ENCODE measurements at places on chromosomes 5 and 9. TPM values are rescaled to one million over a fixed set of nuclear protein-coding genes. Genes with fewer than 3 reads are reported as not detected.
A peak's percentile ranks its signal among the peaks of the same experiment; 100 is the strongest.

DNA sequence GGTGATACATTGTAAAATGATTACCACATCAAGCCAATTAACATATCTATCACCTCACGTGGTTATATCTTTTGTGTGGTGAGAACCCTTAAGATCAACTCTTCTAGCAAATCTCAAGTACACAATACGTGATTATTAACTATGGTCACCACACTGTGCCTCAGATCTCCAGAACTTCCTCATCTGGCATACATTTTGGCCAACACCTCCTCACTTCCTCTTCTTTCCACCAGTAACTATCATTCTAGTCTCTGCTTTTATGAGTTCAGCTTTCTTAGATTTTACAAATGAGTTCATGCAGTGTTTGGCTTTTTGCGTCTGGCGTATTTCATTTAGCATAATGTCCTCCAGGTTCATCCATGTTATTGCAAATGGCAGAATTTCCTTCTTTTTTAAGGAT is 35.8 kb downstream of the PRKACG start:
- DNase-seq = no peak
- no peaks in the 10 kb centered on the region for H3K4me1 ChIP-seq
- no peaks in the 10 kb centered on the region for H3K36me3 ChIP-seq
- no peak overlapping the region for H3K27ac ChIP-seq
- no peaks in the 10 kb centered on the region for H3K27me3 ChIP-seq
- no peak overlapping the region for H3K4me3 ChIP-seq

GRCh38 chr5:147767048-147767447 is 15.5 kb downstream of the JAKMIP2 start:
- H3K36me3 ChIP-seq = no peaks in the 10 kb centered on the region
- no peaks in the 10 kb centered on the region for H3K4me1 ChIP-seq
- DNase-seq = no peak
- no peak overlapping the region for H3K27ac ChIP-seq

DNA sequence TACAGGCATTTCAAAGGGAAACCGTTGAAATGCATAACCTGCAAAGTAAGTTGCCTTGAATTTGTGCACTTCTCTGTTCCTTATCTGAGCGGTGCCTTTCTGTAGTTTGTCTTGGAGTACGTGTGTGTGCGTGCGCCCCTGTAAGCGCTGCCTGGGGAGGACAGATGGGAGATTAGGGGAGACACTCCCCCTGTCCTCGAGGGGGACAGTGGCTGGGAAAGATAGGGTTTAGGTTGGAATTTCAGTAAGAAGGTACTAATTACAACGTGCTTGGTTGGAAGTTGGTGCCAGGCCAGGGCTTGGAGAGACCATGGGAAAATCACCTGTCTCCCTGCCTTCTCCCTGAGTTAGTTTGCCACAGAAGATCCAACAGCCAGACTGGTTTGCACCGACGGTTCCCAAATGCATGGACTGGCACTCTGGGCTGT is 73.2 kb downstream of the PIK3R1 start:
- H3K4me1 ChIP-seq = peaks cover 23% of the 10 kb centered on the region
- H3K27ac ChIP-seq = peak overlapping the region; percentile 93
- H3K27me3 ChIP-seq = no peaks in the 10 kb centered on the region
- H3K4me3 ChIP-seq = peak overlapping the region; percentile 74

GRCh38 chr5:92760550-92760949 is 820.5 kb downstream of the NR2F1-AS1 start:
- H3K4me3 ChIP-seq = no peak overlapping the region
- DNase-seq = no peak
- no peaks in the 10 kb centered on the region for H3K36me3 ChIP-seq
- no peaks in the 10 kb centered on the region for H3K27me3 ChIP-seq

GRCh38 chr5:16013334-16014065 is 166.1 kb downstream of the MARCHF11 start:
- no peak for DNase-seq
- no peak overlapping the region for H3K27ac ChIP-seq

GRCh38 chr9:20286969-20287368 is 335.3 kb downstream of the MLLT3 start:
- H3K27ac ChIP-seq = no peak overlapping the region
- no peaks in the 10 kb centered on the region for H3K27me3 ChIP-seq
- no peak for DNase-seq
- H3K4me1 ChIP-seq = no peaks in the 10 kb centered on the region
- no peak overlapping the region for H3K4me3 ChIP-seq

GRCh38 chr5:132779961-132780360 is 2.9 kb upstream of the SEPTIN8 start:
- no peak overlapping the region for H3K27ac ChIP-seq
- no peak overlapping the region for H3K4me3 ChIP-seq
- no peaks in the 10 kb centered on the region for H3K27me3 ChIP-seq
- peaks cover 12% of the 10 kb centered on the region for H3K4me1 ChIP-seq

- no peaks in the 10 kb centered on the region for H3K36me3 ChIP-seq
- no peak for DNase-seq
- H3K27me3 ChIP-seq = peaks cover 2% of the 10 kb centered on the region
- no peak overlapping the region for H3K4me3 ChIP-seq
- H3K27ac ChIP-seq = no peak overlapping the region
- H3K4me1 ChIP-seq = no peaks in the 10 kb centered on the region
Observed at GRCh38 chr9:107466826-107467225, 22.7 kb downstream of the KLF4 start.

DNA sequence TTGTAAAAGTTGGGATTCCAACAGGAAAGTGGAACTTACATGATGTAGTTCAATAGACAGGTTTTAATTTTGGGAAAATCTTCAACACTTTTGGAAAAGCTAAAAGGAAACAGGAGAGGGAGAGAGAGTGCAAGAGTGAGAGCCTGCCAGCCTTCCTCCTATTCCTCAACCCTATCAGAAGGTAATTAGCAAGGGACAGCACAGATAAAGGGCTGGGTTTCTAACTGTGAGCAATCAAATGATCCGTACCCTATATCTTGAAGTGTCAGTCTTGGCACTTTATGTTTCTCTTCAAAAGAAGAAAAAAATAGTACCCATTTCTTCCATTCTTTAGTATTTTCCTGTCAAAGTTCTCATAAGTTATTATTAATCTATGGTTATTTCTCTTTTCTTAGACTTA is 79.4 kb downstream of the FER start:
- H3K27me3 ChIP-seq = no peaks in the 10 kb centered on the region
- no peaks in the 10 kb centered on the region for H3K4me1 ChIP-seq
- DNase-seq = no peak
- no peak overlapping the region for H3K27ac ChIP-seq
- no peak overlapping the region for H3K4me3 ChIP-seq

- H3K27me3 ChIP-seq = no peaks in the 10 kb centered on the region
- no peak for DNase-seq
- no peaks in the 10 kb centered on the region for H3K36me3 ChIP-seq
- H3K4me3 ChIP-seq = peak overlapping the region; percentile 97
Observed at GRCh38 chr5:124740991-124741583, 5.4 kb downstream of the ZNF608 start.

DNA sequence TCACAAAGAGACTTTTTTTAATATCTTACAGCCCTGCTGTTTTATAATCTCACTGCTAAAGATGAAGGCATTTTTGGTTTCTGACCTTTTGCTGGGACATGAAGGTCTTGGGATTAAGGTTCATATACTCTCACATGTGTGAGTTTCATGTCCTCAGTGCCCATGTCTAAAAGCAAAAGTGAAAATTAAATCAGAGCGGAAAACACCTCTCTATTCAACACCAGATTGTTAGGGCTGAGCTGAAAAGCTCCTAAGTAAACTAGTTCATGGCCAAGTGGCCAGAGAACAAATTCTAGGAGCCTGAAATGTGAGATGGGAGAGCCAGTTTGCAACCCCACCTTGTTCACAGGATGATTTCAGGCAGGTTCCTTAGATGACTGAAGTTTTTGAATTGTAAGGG is 110.9 kb downstream of the GRIA1 start:
- DNase-seq = no peak
- no peaks in the 10 kb centered on the region for H3K27me3 ChIP-seq
- no peaks in the 10 kb centered on the region for H3K4me1 ChIP-seq
- no peaks in the 10 kb centered on the region for H3K36me3 ChIP-seq
- no peak overlapping the region for H3K27ac ChIP-seq
- no peak overlapping the region for H3K4me3 ChIP-seq

Gene SH3TC2
- 1.3 TPM for total RNA-seq

Gene SOWAHA
- total RNA-seq = 4.1 TPM

Gene NPR3
- total RNA-seq = 12.5 TPM

Gene FBP1
- total RNA-seq = 27.3 TPM
